ENCODE measurements at places on chromosomes 4 and X.

GRCh38 chr4:89259301-89260028, 48.1 kb downstream of the GPRIN3 start:
- no peak for DNase-seq

- no peak for DNase-seq
These were observed 52.6 kb downstream of the CHM start for GRCh38 chrX:85994797-85995196.

DNA sequence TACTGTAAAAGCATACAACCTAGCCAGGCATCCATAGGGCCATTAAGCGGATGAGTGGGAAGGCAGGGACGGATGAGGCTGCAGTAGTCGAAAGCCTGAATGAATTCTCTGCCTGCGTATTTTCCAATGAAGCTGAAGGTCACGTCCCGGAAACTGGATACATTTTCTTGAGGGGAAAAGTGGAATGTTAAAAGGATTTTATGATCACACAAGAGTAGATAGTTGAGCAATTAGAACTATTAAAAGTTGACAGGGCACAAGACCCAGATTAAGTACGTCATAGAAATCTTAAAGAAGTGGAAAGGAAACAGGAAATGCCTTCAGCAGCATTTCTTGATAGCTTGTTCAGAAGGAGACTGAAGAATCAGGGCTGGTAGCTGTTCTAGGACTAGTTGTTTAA, 98.3 kb upstream of the CXXC4 start:
- DNase-seq: no peak

- no peak for DNase-seq
These were observed 100.6 kb downstream of the MID1 start for GRCh38 chrX:10519761-10520160.

DNA sequence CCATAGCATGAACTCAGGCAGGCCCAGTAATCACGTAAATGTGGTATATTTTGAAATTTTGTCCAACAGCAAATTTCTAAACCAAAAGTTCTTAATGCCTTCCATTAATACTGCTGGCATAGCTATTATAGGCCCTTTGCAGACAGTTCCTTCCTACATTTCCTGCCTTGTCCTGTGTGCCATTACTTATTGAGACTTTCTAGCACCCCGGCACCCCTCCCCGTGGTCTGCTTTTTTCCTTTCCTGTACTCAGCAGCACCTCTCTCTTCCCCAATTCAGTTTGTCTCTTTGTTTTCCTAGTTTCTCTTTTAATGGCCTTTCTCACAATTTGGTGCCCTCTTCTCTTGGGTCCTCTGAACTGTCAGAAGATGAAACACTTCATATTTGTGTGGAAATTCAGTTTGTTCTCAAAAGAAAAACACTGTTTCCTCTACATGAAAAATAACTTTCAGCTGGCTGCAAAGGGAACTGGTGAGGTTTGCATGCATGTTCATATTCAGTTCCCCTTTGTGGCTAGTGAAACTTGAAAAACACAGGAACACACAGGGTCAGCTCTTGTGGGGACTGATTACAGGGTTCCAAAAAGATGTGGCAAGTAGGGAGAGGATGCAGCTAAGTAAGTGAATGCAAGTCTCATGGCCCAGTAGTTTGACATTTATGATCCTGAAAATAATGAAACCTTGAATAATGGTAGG, 17.1 kb downstream of the GPR34 start:
- DNase-seq: no peak

DNA sequence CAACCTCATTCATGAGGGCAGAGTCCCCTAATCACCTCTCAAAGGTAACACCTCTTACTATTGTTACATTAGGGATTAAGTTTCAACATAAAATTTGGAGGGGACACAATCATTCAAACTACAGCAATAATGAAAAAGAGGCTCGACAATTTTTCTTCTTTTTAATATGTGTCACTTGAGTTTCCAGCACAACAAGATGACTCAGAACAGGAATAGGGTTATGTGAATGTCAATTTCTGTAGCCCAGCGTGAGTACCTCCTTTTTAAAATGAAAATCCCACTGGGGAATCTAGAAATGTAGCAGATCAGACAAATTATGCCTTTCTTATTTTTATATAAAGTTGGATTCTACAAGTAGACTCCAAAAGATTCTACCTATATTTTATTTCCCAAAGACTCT, 83.7 kb downstream of the ZNF330 start:
- no peak for DNase-seq

DNA sequence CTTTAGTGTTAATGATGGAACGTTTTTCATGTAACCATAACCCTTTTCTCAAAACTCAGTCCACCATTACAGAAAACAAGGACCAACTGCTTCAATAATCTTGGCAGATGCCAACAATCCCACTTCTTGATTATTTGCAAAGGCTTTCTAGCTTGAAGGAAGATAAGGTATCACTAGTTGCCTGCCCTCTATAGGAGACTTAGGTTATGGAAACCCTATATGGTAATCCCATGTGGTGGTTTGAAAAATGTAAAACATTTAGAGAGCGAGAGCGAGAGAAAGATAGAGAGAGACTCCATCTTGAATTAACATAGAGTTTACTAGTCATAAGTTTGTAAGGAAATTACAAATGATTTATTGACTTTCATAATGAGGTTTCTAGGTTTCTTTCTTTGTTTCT, 1627.5 kb upstream of the TENM3 start:
- DNase-seq: no peak

DNA sequence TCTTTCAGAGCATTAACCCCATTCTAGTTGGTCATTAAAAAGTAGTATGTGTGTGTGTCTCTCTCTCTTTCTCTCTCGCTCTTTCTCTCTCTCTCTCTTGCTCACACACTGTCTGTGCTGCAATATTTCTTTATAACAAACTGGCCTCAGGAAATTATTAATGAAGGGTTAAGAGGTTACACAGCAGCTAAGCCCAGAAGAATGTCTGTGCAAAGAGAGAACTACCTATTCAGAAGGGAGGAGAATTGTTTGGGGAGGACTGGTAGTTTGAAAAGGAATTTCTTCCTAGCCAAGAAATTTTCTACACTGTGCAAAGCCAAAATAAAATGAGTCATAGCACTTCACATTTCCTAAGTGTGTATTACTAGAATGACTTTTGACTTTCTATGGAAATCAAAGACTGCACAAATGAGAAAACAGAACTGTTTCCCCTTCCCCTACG, 22.2 kb downstream of the PDGFC start:
- DNase-seq: no peak

- no peak for DNase-seq
These were observed 155.5 kb downstream of the DHX15 start for GRCh38 chr4:24428850-24429249.

GRCh38 chr4:180296036-180296599, 1947.1 kb upstream of the TENM3 start:
- no peak for DNase-seq

Data from AG08396 (cell line).